Activated CD4-positive, alpha-beta T cell treated with anti-CD3 and anti-CD28 coated beads, Interleukin-2, amount 50 U/mL, for 48 hours (primary cell): ENCODE measurements at places on chromosomes 6 and 20.
A peak's percentile ranks its signal among the peaks of the same experiment; 100 is the strongest.

- DNase-seq = no peak
Measured at GRCh38 chr6:37860226-37860839, 40.8 kb downstream of the ZFAND3 start.

DNA sequence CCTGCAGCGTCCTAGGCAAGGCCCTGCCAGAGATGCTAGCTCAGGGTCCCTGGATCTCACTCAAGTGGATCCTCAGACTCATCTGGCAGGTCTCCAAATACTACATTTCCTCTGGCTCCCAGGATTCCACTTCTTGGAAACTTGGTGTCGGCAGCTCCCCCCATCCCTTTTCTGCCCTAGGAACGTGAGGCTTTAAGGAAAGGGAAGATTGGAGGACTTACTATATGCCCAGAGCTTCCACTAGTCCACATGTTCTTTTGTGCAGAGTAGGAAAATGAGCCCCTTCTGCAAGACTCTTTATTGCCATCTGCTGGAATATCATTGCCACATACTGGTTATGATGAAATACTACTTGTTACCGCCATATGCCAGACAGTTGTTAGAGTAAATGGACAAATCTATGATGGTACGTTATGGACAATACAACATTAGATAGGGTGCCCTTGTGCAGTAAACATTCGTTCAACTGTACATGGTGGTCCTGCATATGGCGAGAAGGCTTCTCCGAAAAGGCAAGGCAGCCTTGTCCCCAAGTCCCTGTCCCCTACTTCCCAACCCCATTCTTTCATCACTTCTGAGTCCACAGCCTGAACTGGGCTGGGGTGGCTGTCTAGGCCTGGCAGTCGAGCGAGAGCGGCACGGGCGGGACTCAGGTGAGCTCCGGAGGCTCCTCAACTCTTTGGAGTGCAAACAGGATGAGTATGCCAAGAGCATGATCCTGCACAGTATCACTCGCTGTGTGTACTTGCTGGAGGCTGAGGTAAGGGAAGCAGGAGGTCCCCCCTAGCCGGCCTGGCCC, 780 bp downstream of the ARMC12 start:
- DNase-seq = no peak

- no peak for DNase-seq
Measured at GRCh38 chr6:119575721-119576120, 226.2 kb upstream of the MAN1A1 start.

GRCh38 chr20:20229595-20229994, 138.3 kb upstream of the INSM1 start:
- no peak for DNase-seq

DNA sequence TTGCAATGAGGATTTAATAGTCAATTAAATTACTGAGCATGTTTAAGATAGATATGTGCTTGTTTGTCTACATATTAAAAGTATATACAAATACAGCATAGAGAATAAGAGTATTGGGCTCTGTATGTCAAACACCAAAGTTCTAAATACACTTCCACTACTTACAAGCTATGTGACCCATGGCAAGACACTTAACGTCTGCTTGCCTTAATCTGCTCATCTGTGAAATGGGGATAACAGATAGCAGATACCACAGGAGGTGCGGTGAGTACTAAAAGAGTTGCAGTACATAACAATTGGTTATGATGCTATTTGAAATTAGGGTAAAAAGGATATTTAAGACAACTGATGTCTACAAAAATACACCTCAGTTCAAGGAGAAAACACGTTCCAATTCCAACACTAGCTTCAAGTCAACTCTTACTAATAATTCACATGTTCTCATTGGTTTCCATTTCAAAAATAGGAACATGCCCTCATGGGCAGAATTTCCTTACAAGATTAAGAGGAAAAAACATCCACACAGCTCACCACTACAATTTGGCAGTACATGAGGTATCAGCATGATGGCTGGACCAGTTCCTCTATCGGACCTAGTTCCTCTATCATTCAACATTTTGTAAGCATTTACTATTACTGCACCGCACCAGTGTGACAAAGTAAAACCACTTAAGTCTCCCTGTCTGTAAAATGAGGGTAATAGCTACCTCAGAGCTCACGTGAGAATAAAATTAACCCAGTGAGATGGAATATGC, 101.1 kb downstream of the SMLR1 start:
- no peak for DNase-seq

DNA sequence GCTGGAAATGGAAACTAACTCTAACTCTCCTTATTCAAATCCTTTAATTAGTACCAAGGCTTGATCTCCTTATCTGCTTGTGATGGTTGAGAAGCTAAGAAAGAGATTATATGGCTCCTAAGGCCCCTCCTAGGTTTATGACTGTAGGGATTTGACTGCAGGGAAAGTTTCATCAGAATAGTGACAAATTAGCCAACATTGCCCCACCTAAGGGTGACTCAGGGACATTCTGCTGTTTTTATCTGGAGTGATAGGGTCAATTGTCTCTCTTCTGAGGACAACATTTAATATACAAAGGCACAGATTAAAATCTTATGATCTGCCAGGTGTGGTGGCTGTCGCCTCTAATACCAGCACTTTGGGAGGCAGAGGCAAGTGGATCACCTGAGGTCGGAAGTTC, 138.1 kb upstream of the MARCKS start:
- no peak for DNase-seq

DNA sequence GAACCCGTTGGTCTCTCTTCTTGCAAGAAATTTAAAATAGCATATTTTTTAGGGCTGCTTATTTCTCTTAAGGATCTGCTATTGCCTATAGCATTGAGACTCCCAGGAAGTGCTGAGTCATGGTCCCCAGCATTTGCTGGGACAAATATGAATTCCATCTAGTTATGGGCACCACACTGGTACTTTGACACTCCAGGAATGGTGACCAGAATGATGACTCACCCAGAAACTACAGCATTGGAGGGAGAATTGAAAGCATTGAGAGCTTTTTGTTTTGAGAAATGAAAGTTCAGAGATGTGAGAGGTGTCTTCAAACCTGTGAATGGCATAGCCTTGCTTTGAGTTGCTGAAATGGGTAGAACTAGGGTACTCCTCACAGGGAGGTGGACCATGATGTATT, 699.7 kb downstream of the DHX35 start:
- no peak for DNase-seq

DNA sequence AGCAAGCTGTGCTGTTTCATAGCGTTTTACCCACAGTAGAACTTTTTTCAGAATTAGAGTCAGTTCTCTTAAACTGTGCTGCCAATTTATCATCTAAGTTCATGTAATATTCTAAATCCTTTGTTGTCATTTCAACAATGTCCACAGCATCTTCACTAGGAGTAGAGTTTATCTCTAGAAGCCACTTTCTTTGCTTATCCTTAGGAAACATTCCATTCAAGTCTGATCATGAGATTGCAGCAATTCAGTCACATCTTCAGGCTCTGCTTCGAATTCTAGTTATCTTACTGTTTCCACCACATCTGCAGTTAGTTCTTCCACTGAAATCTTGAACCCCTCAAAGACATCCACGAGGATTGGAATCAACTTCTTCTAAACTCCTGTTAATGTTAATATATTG, 12.5 kb downstream of the CTNNBL1 start:
- DNase-seq = no peak

GRCh38 chr20:32453467-32454163, 95.5 kb downstream of the ASXL1 start:
- DNase-seq = no peak

- peak; percentile 85 for DNase-seq
Measured at GRCh38 chr6:41705996-41706835, 29.2 kb downstream of the TFEB start.

GRCh38 chr6:3340358-3340802, 81.6 kb downstream of the PSMG4 start:
- no peak for DNase-seq
